Substantia nigra (tissue), 51 donors: ENCODE measurements at places on chromosomes 5 and 9.
A peak's percentile ranks its signal among the peaks of the same experiment; 100 is the strongest.

DNA sequence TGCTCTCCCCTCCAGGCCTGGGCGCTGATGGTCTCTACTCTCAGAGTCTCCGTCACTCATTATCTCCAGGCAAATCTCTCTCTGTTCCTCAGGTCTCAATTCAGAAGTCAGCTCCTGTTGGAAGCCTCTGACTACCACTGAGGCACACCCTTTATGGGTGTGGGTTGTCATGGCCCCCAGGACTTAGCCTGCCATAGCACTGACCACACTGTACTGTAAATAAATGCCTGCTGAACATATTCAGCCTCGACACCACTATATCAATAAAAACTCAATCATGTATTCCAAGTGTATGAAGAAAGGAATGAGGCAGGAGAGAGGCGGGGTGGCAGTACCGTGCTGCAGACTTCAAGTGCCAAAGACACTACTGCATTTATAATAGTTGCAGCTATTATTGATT lies 88.9 kb downstream of the PCDH1 start:
- DNase-seq = no peak

DNA sequence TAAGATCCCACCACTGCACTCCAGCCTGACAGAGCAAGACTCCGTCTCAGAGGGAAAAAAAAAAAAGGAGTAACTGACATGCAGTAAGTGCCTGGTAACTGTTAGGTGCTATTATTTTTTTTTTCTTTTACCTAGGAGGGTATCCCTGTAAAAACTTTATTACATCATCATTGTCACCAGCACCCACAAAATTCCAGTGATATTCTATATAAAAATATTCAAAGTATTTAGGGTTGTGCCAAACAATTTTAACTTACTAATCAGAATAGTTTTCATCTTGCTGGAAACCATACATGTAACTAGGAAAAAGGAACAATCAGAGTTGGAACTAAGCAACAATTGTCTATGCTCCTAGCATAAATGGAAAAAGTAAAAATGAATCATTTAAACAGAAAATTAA lies 112.4 kb downstream of the SSBP2 start:
- DNase-seq = no peak

- no peak for DNase-seq
Measured at GRCh38 chr5:60257596-60258271, 364.2 kb upstream of the PDE4D start.

DNA sequence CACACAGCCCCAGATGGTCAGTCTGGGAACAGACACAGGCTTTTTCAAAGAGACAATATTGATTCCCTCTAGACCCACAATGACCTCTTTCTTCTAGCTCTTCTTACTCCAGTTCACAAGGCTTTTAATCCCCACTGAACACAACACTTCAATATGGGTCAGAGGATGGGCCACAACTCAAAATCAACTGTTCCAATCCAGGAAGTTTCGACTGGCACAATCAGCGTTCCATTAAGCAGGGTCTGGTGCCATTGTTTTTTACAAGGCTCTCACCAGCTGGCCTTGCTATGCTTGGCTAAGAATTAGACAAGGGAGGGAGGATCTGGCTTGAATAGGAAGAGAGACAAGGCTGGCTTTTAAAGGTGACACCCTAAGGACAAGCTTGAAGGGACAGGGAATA lies 199.4 kb upstream of the SLC24A2 start:
- DNase-seq = no peak

DNA sequence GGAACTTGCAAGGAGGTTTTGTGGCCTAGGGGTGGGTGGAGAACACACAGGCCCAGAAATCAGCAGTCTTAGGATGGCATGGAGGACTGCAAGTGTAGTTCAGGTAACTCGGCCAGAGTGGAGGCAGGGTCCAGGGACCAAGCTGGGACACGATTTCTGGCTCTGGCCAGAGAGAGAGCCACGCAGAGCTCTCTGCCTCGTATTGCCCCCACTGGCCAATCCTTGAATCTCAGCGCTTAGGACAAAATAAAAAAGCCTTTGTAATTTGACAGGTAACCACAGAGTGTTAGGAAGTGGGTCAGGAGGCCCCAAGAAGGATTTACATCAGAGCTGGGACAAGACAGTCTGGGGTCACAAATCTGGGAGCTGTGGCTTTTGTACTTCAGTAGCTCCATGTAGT lies 11.7 kb downstream of the MAP3K1 start:
- DNase-seq = no peak

- no peak for DNase-seq
Measured at GRCh38 chr5:142432369-142432863, 107.6 kb upstream of the SPRY4 start.

DNA sequence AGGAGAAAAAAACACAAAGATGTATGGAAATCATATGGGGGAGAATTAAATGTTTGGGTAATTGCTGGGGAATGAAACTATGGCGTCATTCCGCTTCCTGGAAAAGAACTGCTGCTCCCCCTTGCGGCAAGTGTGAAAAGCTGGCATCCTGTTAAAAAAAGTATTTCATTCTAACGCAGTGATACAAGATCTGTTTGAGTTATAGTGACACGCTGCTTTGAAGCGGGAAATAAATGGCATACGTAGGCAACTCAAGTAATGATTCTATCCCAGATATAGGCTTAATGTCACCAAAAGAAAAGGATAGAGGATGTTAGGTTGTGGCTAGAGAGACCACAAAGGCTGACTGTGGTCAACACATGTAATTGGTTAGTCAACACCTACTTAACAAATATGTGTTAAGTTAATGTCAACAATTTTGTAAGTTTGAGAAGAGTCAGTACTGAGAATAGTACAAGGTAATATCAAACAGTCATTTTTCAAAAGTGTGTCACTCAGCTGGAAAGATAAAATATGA lies 70.2 kb upstream of the ALDH1A1 start:
- no peak for DNase-seq

GRCh38 chr9:128088253-128088945 lies 20.4 kb downstream of the SLC25A25 start:
- no peak for DNase-seq

DNA sequence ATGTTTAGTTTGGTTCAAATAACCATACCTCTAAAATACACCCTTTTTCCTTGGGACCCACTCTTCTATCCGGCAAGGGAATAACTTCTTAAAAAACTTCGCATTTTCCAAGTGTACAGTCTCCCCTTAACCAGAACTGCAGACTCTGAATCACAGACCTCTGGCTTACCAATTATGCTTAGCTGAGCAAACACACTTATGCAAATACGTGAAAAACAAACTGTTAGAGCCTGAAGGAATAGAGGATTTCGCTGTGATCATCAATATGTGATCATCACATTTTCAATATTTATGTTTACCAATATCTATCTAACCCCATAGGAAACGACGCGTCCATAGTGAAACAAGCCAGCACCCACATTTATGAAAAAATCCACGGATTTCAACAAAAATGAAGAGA lies 1.3 kb downstream of the LPAR1 start:
- no peak for DNase-seq

DNA sequence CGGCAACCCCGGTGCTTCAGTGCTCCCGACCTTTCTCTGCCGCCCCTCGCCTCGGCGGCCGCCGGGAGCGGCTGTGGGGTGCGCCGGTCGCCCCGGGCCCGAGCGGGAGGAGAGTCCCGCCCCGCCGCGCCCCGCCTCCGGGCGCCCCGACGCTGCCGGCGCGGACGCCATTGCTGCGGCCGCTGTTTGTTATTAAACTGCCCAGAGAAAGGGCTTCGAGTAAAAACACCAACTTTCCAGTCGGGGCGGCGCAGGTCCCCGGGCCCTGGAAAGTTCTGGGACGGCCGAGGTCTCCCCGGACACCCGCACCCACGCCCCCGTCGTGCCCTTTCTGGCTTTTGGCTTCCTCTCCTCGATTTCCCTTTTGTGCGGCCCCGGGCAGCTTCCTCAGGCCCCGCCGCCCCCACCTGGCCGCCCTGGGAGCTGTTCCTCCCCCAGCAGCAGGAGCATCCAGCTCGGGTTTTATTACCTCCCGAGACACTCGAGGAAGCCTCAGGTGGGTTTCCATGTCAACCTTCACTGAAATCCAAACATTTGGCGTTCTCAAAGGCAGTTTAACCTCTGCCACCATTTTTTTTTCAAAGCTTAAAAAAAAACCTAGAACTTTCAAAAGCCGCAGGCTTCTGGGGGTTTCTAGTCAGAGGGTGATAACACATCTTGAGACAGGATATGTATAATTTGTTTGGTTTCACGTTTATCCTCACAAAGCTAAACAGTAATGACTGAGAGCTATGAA lies 334.4 kb downstream of the CWC27 start:
- DNase-seq = peak; percentile 35

- no peak for DNase-seq
Measured at GRCh38 chr9:94680621-94681020, 41.3 kb upstream of the FBP1 start.

DNA sequence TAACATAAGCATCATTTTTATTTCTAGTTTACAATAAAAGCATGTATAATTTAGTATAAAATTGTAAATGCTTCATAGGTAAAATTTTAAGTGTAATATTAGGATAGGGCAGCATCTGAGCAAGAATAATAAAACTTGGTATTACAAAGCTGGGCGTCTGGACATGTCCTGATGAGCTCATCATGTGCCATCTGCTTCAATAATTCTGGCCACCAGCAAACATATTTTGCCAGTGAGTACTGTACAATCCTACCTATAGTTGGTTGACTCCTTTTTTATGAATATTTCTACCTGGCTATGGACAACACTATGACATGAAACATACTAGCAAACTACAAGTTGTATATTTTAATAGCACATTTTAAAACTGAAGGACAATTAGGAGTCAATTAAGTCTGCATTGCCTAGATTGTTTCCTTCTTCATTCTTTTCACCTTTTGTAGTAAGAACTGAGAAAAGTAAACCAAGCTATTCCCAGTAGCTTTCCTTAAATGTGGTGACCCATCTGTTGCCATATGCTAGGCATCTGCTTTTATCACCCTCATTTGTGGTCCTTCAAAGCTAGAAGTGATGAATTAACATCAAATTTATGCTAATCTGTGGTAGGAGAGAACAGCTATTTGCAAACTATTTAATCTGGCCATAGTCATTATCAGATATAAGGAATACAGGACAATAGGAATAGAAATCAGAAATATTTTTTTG lies 23.4 kb downstream of the LURAP1L start:
- DNase-seq = no peak

DNA sequence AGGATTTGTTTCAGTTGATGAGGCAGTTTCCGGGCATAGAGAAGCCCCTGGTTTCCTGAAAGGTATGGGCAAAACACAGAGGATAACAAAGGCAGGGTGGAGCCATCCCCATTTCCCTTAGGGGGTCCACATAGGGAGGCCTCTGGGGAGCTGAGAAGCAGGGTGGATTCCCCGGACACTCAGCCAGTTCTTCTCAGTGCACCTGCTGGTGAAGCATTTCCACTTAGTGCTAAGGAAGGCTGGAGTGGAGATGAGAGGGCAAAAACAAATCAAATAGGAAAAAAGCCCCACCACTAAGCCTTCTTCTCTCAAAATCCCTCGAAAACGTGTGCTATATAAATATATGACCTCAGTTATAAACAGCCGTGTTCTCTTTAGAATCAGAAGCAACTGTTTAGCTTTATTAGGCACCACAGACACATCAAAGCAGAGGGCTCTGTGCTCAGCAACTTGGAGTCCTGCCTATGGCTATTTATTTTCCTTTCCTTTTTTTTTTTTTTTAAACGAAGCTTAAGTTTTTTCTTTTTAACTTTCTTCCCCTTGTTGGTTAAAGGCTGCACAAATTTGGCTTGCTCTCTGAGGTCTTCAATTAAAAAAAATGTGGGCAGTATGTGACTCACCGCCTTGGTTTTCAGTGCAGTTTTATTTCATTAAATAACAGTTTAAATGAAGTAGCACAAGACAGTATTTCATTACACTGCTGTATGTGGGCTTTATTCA lies 67.7 kb downstream of the PRDM6 start:
- DNase-seq = no peak

GRCh38 chr5:10994091-10994986 lies 233.3 kb upstream of the DAP start:
- no peak for DNase-seq

DNA sequence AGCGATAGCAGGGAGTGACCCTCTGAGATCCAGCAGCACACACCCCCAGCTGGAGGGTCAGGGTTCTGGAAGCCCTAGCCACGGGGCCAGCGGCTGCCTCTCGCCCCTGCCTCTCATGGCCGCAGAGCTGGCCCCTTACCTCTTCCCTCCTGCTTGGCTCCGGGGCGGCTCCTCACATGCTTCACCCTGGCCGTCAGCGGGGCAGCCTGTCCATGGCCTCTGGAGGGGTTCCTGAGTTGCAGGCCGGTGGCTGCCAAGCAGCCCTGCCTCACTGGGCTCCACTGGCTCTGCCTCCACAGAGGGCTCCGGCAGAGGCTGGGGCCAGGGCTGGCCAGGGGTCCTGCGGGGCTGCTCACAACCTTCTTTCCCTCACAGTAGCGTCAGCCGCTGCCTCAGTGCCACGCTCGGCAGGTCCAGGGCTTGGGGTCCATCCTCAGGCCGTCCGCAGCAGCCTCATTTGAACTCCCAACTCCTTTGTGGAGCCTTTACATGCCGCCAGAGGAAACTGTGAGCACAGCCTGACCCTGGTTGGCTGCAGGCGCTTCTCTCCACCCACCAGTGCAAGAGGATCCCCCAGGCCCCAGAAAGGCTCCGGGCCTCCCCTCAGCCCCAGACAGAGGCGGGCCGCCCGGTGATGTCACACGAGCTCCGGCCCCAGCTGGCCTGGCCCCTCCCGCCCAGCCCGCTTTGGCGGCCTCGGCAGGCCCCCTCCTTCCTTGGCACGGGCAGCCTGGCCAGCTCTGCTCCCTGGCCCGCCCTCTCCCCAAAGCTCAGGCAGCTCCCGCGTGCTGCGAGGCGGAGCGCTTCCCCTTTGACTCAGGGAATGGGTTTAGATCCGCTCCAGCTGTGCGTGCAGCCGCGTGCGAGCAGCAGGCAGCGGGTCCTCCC lies at the start of gene ANGPTL2:
ANGPTL2 (minus strand) TSS at position 460 of the 888 bp plus-strand sequence. CDS start 13,904 bp downstream, outside the sequence.
- DNase-seq = peak; percentile 88

DNA sequence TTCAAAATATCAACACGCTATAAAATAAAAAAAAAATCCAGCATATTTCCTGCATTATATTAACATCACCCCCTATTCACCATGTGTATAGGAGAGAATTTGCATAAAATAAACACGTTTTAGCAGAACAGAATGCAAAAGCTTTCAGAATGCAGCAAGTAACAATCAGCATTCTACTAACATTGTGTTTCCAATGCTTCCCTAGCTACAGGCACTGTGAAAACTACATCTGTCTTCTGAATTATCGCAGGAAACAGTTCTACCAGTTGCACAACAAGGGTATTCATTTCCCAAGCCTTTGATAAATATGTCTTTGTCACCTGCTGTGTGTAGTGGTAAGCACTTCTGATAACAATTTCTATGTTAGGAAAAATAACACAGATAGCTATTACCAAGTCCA lies 1015.8 kb downstream of the CDH18 start:
- no peak for DNase-seq

DNA sequence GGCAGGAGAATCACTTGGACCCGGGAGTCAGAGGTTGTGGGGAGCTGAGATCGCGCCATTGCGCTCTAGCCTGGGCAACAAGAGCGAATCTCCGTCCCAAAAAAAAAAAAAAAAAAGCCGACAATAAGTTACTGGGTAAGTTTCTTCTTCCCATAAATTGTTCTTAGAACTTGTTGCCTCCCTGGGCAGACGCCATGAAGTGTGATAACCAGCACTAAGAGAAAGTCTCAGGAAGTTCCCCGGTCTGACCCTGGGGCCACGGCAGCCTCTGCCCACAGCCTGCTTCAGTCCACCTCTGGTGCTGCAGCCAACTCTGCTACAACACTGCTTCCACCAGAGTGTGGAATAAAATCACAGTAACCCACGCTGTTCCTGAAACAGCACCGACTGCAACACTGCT lies 19.1 kb downstream of the LPCAT1 start:
- no peak for DNase-seq
